NCI-H460 (cell line): ENCODE measurements at places on chromosomes 5 and 9.

DNA sequence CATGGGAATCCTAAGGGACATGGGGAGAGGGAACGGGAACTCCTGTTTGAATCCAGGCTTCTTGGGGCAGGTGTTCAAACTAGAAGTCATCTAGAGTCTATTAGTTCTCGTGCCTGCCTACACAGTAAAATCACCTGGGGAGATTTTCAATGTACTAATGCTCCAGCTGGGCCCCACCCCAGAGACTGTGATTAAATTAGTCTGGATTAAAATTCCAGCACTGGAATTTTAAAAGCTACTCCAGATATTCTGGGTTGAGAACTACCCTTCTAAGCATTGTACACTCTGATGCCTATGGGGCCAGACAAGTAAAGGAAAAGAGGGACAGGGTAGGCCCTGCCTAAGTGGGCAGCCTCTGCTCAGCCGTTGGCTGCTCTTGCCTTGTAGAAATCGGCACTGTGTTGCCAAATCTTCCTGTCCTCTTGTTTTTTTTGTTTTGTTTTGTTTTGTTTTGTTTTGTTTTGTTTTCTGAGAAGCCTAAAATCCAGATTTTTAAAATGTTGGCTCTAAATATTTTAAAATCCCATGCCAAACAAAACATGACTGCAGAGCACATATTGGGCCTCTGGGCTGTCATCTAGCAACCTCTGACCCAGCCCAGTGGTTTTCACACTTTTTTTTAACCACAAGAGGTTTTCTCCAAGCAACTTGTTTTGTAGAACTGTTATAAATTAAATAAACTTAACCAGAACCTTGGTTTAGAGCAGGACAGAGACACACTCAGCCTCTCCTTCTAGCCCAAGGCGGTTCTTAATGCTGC is 29.0 kb downstream of the ADRB2 start:
- DNase-seq = no peak

GRCh38 chr9:1804128-1804865 is 210.8 kb upstream of the SMARCA2 start:
- no peak for DNase-seq

DNA sequence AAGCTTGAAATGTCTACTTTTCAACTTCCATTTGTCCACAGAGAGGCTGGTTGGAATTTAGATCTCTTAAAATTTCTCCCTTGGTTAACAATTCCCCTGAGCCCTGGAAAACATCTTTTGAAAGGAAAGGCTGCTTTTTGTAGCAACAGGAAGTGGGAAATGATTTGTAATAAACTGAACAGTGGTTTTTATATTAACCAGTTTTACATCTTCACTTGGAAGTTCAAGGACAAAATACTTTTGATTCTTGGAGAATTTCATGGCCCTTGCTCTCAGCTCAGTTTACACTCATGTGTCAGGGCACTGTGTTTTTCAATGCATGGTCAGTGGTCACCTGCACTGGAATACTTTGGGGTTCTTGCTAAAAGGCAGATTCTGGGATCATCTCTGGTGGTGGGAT is 9.9 kb downstream of the MLANA start:
- DNase-seq = no peak

- DNase-seq = peak; percentile 24
These were observed 19.6 kb upstream of the TMEM252 start for GRCh38 chr9:68560071-68560844.

DNA sequence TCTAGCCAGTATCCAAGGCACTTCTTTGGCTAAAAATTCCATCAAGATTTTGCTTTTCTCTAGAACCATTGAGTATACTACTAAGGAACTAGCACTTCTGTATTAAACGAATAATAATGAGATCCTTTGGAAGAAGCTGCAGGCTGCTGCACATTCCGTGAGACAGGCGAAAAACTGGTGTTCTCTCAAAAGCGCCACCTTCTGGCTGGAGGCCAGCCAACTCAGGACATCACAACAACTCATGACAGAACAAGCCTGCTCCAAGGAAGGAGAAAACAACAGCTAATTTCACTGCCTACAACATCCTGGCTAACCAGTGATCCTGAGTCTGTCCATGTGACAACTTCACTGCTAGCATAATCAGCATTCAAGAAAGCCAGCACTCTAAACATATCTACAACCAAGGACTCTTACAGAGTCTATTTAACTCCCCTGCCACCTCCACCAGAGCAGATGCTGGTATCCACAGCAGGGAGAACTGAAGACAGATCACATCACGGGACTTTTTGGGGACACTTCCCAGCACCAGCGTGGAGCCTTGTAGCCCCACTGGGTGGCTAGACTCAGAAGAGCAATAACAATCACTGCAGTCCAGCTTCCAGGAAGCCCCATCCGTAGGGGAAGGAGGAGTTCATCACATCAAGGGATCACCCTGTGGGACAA is 150.5 kb downstream of the YTHDC2 start:
- DNase-seq = peak; percentile 57

DNA sequence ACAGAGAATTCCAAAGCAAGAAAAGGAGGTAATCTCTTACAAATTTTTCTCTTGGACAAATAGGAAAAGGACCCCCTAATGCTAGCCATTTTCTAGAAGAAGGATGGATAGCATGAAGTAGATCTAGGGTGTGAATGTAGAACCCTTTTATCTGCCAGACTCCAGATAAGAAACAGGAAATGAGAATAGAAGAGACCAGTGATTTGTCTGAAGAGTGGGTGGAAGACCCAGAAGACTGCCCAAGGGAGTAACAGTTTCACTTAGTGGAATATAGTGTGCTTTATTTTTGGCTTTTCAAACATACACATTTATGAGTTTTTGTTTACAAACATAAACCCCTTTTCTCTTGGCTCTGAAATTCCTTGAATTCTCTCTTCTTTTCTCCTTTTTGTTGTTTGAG is 25.0 kb downstream of the ECM2 start:
- no peak for DNase-seq

DNA sequence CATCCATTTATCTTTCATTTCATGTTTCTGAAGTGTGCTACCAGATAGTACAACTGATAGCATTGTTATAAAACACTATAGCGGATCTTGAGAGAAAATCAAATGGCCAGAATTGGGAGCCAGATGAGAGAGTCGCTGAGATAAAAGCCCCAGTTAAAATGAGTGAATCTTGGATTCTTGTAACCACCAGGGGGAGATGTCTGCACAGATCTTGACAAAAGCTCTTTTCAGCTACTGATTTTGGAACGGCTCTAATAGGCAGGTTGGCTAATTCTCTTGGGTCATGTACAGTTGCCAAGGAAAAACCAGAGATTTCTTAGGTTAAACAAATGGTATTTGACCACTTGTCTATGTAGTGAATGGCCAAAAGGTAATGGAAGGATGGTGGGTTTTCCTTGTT is 21.7 kb downstream of the F2RL2 start:
- DNase-seq = peak; percentile 73

- no peak for DNase-seq
These were observed 463.3 kb downstream of the IRX1 start for GRCh38 chr5:4058899-4059298.

- no peak for DNase-seq
These were observed 31.6 kb downstream of the IER5L start for GRCh38 chr9:129146441-129146941.

DNA sequence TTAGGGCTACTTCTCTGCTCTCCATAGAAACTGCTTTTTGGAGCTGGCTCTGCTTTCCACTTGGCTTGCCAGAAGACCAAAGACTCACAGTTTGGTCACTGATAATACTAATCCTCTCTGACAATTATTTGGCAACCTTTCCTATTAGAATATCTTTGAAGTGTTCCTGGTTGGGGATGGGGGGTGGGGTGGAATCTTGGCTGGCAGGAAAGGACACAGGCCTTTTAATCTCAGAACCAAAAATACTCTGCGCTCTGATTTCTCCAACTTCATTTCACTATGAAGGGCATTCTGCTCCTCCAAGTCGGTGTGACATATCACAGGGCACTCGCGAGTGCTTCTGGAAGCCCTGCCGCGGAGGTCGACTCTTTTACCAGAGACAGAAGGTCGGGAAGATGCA is 1329.0 kb upstream of the WWC1 start:
- no peak for DNase-seq

- DNase-seq = no peak
These were observed 286.0 kb downstream of the ICE1 start for GRCh38 chr5:5708367-5708919.

GRCh38 chr5:22683050-22683449 is 170.1 kb downstream of the CDH12 start:
- no peak for DNase-seq

- no peak for DNase-seq
These were observed 1.0 kb upstream of the TPM2 start for GRCh38 chr9:35690614-35691333.

DNA sequence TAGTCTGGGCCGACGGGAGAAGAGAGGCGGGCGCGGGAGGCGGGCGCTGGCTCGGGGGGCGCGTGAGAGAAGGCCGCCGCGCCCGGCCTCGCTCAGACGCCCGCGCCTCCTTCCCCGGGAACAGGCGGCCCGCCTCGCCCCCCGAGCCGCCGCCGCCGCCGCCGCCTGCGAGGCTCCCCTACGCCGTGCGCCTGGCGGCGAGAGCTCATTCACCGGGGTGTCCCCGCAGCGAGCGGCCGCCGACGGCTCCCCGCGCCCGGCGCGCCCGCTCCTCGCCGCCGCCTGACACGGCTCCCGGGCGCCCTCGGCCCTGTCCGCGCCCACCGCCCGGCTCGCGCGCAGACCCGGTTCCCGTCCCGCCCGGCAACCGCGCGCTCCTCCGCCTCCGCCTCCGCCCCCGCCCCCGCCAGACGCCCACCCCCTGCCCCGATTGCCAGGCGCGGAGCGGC is at the start of gene GNAQ:
TSS of gene GNAQ (minus strand) at position 368 of the 449 bp plus-strand sequence. CDS start 576 bp downstream, outside the sequence.
- DNase-seq = no peak

GRCh38 chr9:680106-680505 is 161.4 kb upstream of the DMRT1 start:
- peak; percentile 33 for DNase-seq
